Myocyte (in vitro differentiated cells): ENCODE measurements at places on chromosomes 2 and 18.

GRCh38 chr18:27400001-27400400 is 214.9 kb upstream of the CHST9 start:
- no peak for DNase-seq

GRCh38 chr18:79632765-79633164 is 46.8 kb upstream of the CTDP1 start:
- no peak for DNase-seq

- DNase-seq: peak; percentile 56
Observed at GRCh38 chr2:181036848-181037603, 56.6 kb downstream of the UBE2E3 start.

GRCh38 chr2:227043981-227044380 is 120.0 kb downstream of the COL4A4 start:
- DNase-seq: no peak

DNA sequence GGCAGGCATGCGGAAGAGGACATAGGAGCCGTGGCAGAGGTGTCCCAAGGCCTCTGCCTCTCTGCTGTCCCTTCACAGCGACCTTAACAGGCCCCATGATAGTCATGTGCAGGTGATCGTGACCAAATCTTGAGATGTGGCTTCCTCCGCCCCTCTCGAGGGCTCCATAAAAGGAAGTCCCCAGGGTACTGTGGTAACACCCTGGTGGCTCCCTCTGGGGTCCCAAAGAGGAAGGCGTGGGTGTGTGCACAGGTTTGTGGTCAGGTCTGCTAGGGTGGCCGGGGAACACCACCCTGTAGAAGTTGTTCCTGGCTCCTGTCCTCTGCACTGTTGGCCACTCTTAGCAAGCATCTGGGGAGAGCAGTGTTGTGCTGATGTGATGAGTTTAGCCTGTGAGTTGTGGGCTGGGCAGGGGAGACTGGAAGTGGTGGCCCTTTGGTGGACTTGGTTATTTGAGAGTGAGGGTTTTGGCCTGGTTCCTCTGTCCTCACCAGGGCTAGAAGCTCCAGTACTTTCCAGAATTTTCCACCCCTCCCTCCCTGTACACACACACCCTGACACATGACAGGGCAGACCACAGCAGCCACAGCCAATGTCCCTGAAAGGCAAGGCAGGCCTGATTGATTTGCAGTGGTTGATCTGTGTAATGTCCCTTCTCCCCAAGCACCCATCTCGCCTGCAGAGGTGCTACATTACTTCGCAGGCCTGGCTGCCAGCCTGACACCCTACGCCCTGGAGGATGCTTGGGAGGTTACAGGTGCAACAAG is 68.9 kb upstream of the BOD1L2 start:
- no peak for DNase-seq

DNA sequence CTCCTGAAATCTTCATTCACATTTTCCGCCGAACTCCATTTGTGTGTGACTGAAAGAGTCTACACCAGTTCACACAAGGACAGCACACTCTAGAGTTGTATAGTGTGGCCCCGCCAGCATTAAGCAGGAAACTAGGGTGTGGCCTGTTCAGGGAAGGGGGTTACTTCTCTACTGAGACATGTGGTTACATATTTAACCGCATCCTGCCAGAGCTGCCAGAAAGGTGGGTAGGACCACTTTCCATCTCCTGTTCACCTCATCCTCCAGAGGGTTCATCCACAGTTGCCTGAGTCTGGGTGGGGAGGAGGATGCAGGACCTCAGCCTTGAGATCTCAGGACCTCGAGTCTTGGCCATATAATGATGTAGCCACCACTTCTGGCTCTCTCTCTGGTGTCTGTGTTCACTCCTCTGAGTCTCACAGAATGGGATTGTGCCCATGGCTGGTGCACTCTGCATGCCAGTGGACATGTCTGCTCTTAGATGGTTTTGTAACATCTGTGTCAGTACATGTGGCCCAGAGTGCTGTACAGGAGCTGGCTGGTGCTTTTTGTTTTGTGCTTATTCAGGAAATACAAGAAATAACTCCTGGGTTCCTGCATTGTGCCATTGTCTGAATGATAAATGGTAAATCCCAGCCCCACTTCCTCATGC is 7.7 kb upstream of the SP140L start:
- no peak for DNase-seq

DNA sequence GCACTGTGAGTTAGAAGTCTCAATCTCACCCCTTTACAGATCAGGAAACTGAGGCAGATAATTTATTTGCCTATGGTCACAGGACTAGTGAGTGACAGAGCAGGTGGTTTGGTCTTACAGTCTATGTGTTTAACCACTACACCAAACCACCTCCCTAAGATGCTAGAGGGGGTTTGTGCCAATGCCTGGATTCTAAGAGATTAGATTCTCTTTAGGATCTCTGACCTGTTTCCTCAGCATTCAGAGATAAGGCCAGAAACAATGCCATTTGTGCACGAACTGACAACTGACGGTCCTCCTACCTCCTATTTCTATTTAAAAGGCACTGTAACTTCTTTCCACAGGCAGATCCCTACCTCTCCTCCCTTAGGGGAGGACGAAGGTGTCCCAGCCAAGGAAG is 2.3 kb upstream of the SLC20A1 start:
- DNase-seq: peak; percentile 42

DNA sequence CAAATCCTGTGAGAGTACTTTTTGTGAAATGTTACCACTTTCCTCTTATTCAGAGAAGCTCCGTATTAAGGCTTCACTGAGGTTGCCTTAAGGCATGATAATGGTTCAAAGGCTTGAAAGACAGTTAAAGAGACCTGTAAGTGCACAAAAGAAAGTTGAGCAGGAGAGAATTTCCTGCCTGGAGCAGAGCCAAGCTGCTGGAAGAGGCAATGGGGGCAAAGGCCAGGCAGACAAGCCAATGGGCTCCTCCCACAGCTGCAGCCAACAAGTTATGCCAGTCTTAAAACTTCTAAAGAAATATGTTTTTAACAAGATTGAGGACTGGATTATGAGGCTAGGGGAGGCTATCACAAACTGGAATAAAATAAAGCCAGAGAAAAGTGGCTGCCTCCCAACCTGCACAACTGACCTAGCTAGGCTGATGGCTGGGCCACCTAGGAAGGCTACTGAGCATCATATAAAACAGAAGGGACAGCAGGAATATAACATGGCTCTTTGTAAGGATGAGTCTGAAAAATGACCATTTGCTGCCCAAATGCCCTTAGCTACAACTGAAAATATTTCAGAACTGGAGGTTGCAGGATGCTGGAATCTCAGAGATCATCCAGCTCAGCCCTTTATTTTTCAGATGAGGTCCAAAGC is 2.1 kb downstream of the IL1B start:
- DNase-seq: no peak

DNA sequence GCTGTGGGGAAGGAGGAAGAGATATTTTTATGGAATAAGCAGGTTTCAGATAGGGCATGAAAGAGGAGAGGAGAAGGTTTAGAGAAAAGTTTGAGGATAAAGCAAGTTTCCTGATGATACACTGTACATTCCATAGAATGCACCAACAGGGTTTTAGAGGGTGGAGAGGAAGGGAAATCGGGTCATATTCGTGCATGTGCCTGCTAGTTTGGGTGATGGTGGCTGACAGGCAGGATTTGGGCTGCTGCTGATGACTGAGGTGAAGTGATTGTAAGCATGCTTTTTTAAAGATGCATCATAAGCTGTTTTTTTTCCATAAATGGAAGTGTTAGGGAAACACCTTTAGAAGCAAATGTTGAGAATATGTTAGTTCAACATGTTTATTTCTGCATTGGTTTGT is 68.8 kb downstream of the PMAIP1 start:
- DNase-seq: no peak

DNA sequence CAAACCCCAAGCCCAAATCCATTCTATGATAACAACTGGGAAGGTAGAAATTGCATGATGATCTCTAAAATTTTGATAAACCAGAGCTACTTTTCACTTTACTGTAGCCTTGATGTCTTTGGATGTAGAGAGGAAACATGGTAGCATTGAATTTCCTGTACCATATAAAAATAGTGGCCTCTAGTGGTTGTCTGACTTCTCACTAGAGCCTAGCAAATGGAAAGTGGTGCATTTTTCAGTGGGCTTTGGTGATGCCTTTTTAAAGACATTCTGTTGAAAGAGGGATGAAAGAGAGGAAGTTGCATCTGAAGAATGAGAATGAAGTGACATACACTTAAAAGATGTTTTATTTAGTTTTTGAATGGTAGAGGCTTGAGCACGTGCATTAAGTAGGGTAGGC is 662.2 kb downstream of the XIRP2 start:
- DNase-seq: no peak

GRCh38 chr2:59684116-59684770 is 869.2 kb downstream of the BCL11A start:
- DNase-seq: no peak

GRCh38 chr2:99771681-99772333 is 282.0 kb upstream of the REV1 start:
- DNase-seq: no peak

GRCh38 chr2:220703279-220703678 is 868.8 kb downstream of the EPHA4 start:
- no peak for DNase-seq

DNA sequence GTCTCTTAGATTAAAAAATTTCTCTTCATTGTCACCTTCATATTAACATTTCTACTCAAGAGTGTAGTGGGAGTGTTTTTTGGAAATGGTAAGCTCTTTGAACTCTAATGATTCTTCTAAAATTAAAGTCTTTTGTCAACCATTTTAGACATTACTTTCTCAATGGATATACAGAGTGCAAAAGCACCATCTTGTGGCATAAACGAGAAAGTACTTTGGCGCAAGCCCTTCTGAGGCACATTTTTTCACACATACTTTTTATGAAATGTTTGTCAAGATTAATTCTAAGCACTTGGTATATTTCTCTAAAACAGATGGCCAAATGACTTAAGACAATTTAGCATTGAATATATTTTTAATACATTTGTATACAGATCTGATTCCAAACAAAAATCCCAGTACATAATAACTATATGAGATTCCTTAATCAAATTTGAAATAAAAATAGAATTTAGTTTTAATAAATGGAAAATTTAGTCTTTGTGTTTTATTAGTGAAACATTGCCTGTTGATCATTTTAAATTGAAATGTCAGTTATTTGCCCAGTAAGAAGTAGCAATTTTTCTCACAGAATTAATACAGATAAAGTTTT is 63.3 kb upstream of the GALNT5 start:
- peak; percentile 70 for DNase-seq

DNA sequence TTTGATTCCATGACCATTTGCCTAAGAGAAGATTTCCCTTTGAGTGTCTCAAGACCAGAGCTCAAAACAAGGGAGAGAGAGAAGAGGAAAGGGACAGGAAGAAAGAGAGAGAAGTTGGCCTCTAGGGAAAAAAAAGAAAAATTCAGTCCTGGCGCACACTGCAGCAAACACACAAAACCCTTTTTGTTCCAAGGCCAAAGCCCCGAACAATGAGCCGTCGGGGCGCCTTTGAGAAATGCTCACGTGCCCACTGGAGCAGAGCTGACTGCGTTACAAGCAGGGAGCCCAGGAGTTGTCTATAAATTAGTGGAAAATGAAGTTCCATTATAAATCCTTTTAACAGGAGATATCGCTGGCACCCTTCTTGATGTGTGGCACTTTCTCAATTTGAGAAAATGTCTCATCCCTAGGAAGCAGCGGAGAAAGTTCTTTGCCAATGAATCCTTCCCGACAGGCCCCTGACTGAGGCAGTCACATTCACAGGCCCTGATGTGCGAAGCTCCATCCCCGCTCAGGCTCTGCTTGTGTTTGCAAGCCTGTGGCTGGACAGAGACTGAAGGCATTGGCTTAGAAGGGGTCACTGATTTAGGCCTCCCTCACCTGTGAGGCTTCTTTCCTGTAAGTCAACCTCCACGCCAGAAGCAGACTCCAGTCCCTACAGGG is 32.1 kb upstream of the NCKAP5 start:
- no peak for DNase-seq
